ENCODE measurements at places on chromosomes 3 and 15. TPM values are rescaled to one million over a fixed set of nuclear protein-coding genes. Genes with fewer than 3 reads are reported as not detected.
A peak's percentile ranks its signal among the peaks of the same experiment; 100 is the strongest.

TRPC1 gene
- total RNA-seq = 19.9 TPM

HTR3E gene
- total RNA-seq = not detected

SPSB4 gene
- total RNA-seq = not detected

SLCO2A1 gene
- total RNA-seq = 0.36 TPM

PFKFB4 gene
- 12.3 TPM for total RNA-seq

GHSR gene
- total RNA-seq = not detected

ATG7 gene
- total RNA-seq = 83.7 TPM

CDHR4 gene
- not detected for total RNA-seq

- peaks cover 11% of the 10 kb centered on the region for H3K4me1 ChIP-seq
- H3K27me3 ChIP-seq = peaks cover 77% of the 10 kb centered on the region
- H3K4me3 ChIP-seq = peak overlapping the region; percentile 78
- no peaks in the 10 kb centered on the region for H3K36me3 ChIP-seq
- no peak overlapping the region for H3K27ac ChIP-seq
Measured at GRCh38 chr3:124034016-124034843, 42.3 kb upstream of the ROPN1 start.

DNA sequence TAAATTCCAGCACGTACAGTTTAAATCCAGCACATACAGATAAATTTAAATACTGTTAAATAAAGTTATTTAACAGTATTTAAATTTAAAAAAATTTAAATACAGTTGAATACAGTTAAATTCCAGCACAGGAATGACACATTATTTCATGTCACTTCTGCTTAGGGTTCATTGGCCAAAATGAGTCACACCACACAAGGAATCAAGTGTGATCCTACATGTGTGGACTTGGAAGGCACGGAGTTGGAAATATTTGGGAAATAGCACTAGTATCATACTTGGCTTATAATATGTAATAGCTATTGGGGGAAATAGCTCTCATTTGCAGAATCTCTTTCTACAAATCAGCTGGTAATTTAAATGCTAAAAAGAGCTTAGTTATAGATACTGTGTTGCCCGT is 10.6 kb downstream of the RAB7A start:
- no peaks in the 10 kb centered on the region for H3K27me3 ChIP-seq
- H3K4me1 ChIP-seq = no peaks in the 10 kb centered on the region
- no peak overlapping the region for H3K27ac ChIP-seq
- no peak overlapping the region for H3K4me3 ChIP-seq

DNA sequence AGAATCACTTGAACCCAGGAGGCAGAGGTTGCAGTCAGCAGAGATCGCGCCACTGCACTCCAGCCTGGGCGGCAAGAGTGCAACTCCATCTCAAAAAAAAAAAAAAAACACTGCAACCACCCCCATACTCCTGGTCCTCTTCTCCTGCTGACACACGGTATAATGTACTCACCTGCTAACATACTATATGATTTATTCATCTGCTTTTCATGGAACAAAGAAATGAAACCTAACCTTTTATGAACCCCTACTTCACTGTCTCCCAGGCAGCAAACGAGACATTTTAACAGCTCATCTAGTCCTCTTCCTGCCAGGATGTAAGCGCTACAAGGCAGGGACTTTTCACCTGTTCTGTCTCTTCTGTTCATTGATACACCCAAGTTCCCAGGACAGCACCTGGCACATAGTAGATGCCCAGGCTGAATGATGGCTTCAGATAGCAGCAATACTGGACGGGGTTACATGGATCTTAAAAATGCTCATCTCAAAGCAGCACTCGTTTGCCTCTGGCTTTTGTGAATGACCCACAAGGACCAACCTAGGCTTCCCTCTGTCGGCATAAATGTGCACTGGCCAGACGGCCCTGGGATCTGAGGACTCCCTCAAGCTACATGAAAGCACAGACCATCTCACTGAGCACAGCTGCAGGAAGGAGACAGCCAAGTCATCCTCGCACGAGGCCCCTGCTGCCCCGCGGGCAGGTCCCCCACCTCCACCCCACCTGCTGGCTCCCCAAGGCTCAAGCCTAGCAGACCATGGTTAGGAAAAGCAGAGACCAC is 20.3 kb downstream of the XXYLT1 start:
- no peak overlapping the region for H3K4me3 ChIP-seq
- H3K4me1 ChIP-seq = peaks cover 14% of the 10 kb centered on the region
- H3K27me3 ChIP-seq = no peaks in the 10 kb centered on the region

DNA sequence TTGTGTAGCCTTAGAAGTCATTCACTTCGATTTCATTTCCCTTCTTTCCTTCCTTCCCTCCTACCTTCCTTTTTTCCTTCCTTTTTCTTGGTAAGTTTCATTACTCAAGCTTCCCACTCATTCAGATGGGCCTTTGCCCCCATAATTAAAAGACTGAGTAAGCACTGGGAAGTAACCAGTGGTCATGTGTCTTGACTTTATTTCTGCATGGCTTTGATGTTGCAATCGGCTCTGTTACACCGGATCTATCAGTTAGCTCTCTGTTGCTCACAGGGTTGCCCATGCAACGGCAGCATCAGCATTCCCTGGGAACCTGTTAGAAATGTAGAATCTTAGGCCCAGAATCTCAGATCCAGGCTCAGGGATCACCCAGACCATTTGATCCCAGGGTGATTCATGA is 25.6 kb upstream of the LARS2 start:
- H3K36me3 ChIP-seq = no peaks in the 10 kb centered on the region
- no peak overlapping the region for H3K4me3 ChIP-seq
- no peak overlapping the region for H3K27ac ChIP-seq
- peaks cover 8% of the 10 kb centered on the region for H3K4me1 ChIP-seq
- no peak for DNase-seq

DNA sequence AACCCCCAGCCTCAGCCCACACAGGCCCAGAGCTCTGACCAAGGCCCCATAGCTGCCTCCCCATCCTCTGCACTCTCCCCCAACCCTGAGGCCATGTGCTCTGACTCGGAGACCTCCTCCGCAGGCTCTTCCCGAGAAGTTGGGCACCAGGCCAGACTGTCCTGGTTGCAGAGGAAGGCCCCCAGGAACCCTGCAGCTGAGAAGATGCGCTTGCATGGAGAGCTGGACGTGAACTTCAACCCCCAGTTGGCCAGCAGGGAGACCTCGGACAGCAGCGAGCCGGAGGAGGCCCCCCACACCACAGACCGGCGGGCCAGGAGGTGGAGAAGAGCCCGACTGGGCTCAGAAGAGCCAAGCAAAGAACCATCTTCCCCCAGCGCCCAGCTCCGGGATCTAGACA is 119.5 kb upstream of the EIF1B start:
- no peak for DNase-seq
- peaks cover 3% of the 10 kb centered on the region for H3K4me1 ChIP-seq
- H3K4me3 ChIP-seq = no peak overlapping the region
- H3K36me3 ChIP-seq = no peaks in the 10 kb centered on the region
- no peak overlapping the region for H3K27ac ChIP-seq

DNA sequence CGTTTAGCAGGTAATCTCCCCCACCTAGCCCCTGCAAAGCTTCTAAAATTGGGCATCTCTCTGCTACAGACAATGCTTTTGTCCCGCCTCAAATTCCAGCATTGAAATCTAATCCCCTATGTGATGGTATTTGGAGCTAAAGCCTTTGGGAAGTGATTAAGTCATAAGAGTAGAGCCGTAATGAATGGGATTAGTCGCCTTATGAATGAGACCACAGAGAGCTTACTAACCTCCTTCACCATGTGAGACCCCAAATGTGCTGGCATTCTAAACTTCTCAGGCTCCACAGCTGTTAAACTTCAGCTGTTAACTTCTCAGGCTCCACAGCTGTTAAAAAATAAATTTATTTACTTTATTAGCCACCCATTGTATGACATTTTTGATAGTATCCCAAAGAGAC is 374.2 kb upstream of the BCHE start:
- DNase-seq = no peak
- H3K27ac ChIP-seq = no peak overlapping the region
- no peaks in the 10 kb centered on the region for H3K36me3 ChIP-seq

DNA sequence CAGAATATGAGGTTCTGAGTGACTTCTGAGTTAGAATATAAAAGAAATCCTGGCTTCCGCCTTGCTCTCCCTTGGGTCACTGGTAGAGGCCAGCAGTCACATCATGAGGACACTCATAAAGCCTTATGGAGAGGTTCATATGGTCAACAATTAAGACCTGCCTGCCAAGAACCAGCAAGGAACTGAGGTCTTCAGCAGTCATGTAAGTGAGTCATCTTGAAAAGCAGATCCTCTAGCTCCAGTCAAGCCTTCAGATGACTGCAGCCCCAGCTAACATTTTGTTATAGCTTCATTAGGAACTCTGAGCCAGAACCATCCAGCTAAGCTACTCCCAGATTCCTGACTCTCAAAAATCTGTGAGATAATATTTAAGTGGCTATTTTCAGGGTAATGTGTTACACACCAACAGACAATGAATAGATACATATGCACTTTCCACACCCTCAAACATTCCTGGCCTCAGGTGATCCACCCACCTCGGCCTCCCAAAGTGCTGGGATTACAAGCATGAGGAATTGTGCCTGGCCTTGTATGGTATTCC is 447.2 kb downstream of the SHQ1 start:
- no peak overlapping the region for H3K27ac ChIP-seq
- H3K36me3 ChIP-seq = no peaks in the 10 kb centered on the region
- H3K4me3 ChIP-seq = no peak overlapping the region
- H3K27me3 ChIP-seq = no peaks in the 10 kb centered on the region
- DNase-seq = no peak

GRCh38 chr15:84006421-84006820 is 229.2 kb upstream of the GOLGA6L4 start:
- H3K27ac ChIP-seq = no peak overlapping the region
- H3K27me3 ChIP-seq = no peaks in the 10 kb centered on the region
- DNase-seq = no peak
- H3K4me1 ChIP-seq = no peaks in the 10 kb centered on the region

GRCh38 chr3:121737644-121738043 is 11.9 kb downstream of the GOLGB1 start:
- H3K27ac ChIP-seq = no peak overlapping the region
- H3K4me1 ChIP-seq = peaks cover 17% of the 10 kb centered on the region
- H3K27me3 ChIP-seq = no peaks in the 10 kb centered on the region
- H3K36me3 ChIP-seq = no peaks in the 10 kb centered on the region
- H3K4me3 ChIP-seq = no peak overlapping the region
- no peak for DNase-seq

- no peaks in the 10 kb centered on the region for H3K27me3 ChIP-seq
- H3K27ac ChIP-seq = no peak overlapping the region
- DNase-seq = no peak
- H3K4me3 ChIP-seq = no peak overlapping the region
Measured at GRCh38 chr15:31390777-31391486, 64.3 kb downstream of the KLF13 start.

GRCh38 chr3:178060407-178060806 is 475.8 kb upstream of the KCNMB2 start:
- H3K4me3 ChIP-seq = no peak overlapping the region
- no peaks in the 10 kb centered on the region for H3K36me3 ChIP-seq
- H3K27me3 ChIP-seq = no peaks in the 10 kb centered on the region
- H3K27ac ChIP-seq = no peak overlapping the region
- peaks cover 15% of the 10 kb centered on the region for H3K4me1 ChIP-seq
- no peak for DNase-seq

GRCh38 chr3:128867200-128868125 is 12.0 kb upstream of the ACAD9 start:
- peaks cover 10% of the 10 kb centered on the region for H3K4me1 ChIP-seq
- H3K4me3 ChIP-seq = no peak overlapping the region
- DNase-seq = no peak
- no peaks in the 10 kb centered on the region for H3K36me3 ChIP-seq
- no peaks in the 10 kb centered on the region for H3K27me3 ChIP-seq

DNA sequence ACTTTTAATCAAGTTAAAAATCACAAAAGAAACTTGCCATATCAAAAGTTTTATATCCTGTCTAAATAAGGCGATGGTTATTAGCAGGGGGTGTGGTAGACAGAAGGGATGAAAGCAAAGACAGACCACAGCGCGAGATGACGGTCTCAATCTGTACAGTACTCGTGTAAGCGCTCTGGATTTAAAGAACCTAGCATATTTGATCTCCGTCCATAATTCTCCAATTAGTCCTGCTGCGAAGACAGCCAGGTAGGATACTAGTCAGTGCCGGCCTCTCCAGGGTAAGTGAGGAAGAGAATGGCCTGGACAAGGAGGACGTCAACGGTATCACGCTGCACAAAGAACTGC is 701 bp downstream of the SGO1 start:
- H3K4me3 ChIP-seq = peak overlapping the region; percentile 90
- no peaks in the 10 kb centered on the region for H3K36me3 ChIP-seq
- no peak for DNase-seq
- no peaks in the 10 kb centered on the region for H3K27me3 ChIP-seq
- peak overlapping the region; percentile 94 for H3K27ac ChIP-seq
- H3K4me1 ChIP-seq = peaks cover 11% of the 10 kb centered on the region

DNA sequence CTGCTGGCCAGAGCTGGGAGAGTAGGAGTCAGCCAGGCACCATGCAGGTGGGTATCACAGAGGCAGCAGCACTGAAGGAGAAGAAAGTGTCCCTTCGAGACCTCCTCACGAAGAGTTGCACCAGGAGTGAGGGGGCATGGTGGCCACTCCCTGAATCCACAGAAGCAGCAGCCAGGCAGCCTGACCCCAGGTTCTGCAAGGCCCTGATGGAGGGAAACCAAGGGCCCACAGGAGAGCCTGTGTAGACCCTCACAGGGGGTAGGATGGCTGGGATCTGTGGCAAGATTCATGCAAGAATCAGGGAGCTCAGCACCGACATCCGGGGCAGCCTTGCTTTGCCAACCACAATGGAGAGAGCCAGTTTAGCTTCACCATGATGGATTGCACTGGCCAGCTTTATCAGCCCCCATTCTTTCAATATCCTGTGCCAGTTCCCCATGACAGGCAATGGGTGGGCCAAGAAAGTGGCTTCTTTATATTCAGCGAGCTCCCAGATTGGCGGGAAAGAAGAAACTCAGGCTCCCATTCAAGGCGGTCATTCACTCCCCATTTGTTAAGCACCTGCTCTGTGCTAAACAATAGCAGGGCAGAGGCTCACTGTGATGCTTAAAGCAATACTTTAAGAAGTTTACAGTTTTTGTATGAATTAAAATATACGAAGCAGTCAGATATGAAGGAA is 33.5 kb upstream of the TBC1D21 start:
- H3K27ac ChIP-seq = no peak overlapping the region
- no peaks in the 10 kb centered on the region for H3K36me3 ChIP-seq
- peaks cover 58% of the 10 kb centered on the region for H3K27me3 ChIP-seq

DNA sequence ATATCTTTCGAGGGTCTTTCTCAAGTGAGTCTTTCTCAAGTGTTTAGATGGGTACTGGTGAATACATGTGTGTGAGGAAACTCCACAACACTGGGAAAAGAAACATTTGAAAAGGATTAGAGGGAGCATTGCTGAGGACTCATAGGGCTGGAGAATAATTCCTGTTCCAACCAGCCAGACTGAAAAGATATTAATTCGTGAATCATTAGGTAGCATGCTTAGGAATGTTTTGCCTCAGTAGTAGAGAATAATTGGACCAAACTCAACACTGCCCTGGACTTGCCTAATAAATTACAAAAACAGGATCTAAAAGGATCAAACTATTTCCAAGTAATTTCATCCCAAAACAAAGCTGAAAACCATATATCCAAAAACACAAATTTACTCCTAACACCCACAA is 17.3 kb downstream of the PP2D1 start:
- DNase-seq = no peak
- no peak overlapping the region for H3K27ac ChIP-seq
- no peaks in the 10 kb centered on the region for H3K27me3 ChIP-seq
- no peak overlapping the region for H3K4me3 ChIP-seq
- no peaks in the 10 kb centered on the region for H3K36me3 ChIP-seq
